ENCODE measurements at places on chromosomes 3 and 15. TPM values are rescaled to one million over a fixed set of nuclear protein-coding genes. Genes with fewer than 3 reads are reported as not detected.

The DCUN1D1 gene
- 39.1 TPM for total RNA-seq

The SLC6A11 gene
- total RNA-seq = 1.5 TPM

The PRR20G gene
- total RNA-seq = not detected

The SLC12A1 gene
- not detected for total RNA-seq

The ABI3BP gene
- total RNA-seq = 3.1 TPM

The NIPA2 gene
- 50.4 TPM for total RNA-seq

The SCN5A gene
- not detected for total RNA-seq

The COL8A1 gene
- total RNA-seq = 112 TPM

The CCR1 gene
- not detected for total RNA-seq

The ATP1B3 gene
- total RNA-seq = 99.9 TPM

The CD86 gene
- not detected for total RNA-seq

The LRRC34 gene
- total RNA-seq = not detected

The ARPIN gene
- total RNA-seq = 7.1 TPM

All from MCF 10A (cell line).